ENCODE measurements at places on chromosomes 13 and 19. TPM values are rescaled to one million over a fixed set of nuclear protein-coding genes. Genes with fewer than 3 reads are reported as not detected.

GRCh38 chr19:48678201-48678600 is 5.4 kb upstream of the NTN5 start:
- DNase-seq: no peak

TMEM59L gene
- 0.05 TPM for polyA plus RNA-seq

GRCh38 chr13:48928757-48929430 is 46.8 kb upstream of the FNDC3A start:
- no peak for DNase-seq

- DNase-seq: no peak
Observed at GRCh38 chr13:28448651-28449358, 46.1 kb downstream of the FLT1 start.

GRCh38 chr19:17755443-17755890 is 4.2 kb downstream of the FCHO1 start:
- no peak for DNase-seq

Data from mammary epithelial cell (primary cell).